ENCODE measurements at places on chromosomes 5 and 9. TPM values are rescaled to one million over a fixed set of nuclear protein-coding genes. Genes with fewer than 3 reads are reported as not detected.

- DNase-seq: no peak
Observed at GRCh38 chr5:19987612-19988361, at the start of gene CDH18. CDH18 (minus strand) TSS chr5:19988200; CDS start chr5:19838986, 149,214 bp downstream.

- DNase-seq: no peak
Observed at GRCh38 chr9:128231638-128232527, 28.7 kb downstream of the DNM1 start.

Gene PCDHA9
- total RNA-seq: under 0.01 TPM

DNA sequence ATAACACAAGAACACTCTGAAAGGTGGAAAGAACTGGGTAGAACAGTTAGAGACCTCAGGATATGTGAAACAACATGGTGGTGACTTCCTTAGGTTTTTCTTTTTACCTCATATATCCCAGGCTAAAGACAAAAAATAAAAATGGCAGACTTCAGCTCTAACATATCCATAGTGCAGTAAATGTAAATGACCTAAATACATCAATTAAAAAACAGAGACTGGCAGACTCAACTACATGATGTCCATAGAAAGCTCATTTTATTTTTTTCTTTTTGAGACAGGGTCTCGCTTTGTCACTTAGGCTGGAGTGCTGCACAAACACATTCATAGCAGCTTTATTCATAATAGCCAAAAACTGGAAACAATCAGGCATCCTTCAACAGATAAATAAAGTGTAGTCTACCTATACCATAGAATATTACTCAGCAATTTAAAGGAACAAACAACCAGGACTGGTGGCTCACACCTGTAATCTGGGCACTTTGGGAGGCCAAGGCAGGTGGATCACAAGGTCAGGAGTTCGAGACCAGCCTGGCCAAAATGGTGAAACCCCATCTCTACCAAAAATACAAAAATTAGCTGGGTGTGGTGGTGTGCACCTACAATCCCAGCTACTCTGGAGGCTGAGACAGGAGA is 4.8 kb downstream of the C5orf15 start:
- no peak for DNase-seq

Gene PTPDC1
- total RNA-seq: 7.0 TPM

DNA sequence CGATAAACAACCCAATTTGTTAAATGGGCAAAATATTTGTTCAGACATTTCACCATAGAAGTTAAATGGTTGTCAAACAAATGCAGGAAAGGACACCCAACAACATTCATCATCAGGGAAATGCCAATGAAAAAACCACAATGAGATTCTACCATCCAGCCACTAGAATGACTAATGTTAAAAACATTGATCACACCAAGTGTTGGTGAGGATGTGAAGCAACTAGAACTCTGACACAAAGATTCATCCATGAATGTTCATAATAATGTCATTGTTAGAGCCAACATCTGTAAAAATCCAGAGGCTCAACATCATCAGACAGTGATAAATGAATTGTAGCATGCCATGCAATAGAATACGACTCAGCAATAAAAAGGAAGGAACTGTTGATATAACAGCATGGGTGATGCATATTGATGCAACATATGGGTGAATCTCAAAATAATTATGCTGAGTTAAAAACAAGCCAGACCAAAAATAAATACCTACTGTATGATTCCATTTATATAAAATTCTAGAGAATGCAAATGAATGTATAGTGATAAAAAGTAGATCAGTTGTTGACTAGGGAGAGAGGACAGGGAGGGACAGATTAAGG is 55.9 kb upstream of the UNC5A start:
- no peak for DNase-seq

DNA sequence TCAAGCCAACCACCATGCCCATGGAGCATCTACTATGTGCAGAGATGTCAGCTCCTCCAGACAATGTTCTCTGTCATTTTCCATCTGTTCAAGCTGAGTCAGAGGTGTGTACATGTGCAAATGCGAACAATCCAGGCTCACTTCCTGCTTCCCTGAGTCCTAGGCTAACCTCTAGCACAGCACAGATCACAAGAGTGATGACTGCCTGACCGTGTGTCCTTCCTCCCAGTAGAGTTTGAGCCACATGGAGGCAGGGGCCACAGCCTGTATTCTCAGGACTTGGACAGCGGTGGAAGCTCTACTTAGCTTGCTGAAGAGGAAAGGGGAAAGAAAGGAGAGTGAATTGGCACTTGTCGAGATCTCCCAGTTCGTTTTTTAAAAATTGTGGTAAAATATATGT is 87.2 kb downstream of the KCNIP1 start:
- peak; percentile 33 for DNase-seq

GRCh38 chr9:121945281-121945680 is 147.8 kb downstream of the TTLL11 start:
- DNase-seq: no peak

- no peak for DNase-seq
Observed at GRCh38 chr9:84941792-84942191, 272.3 kb downstream of the NTRK2 start.

DNA sequence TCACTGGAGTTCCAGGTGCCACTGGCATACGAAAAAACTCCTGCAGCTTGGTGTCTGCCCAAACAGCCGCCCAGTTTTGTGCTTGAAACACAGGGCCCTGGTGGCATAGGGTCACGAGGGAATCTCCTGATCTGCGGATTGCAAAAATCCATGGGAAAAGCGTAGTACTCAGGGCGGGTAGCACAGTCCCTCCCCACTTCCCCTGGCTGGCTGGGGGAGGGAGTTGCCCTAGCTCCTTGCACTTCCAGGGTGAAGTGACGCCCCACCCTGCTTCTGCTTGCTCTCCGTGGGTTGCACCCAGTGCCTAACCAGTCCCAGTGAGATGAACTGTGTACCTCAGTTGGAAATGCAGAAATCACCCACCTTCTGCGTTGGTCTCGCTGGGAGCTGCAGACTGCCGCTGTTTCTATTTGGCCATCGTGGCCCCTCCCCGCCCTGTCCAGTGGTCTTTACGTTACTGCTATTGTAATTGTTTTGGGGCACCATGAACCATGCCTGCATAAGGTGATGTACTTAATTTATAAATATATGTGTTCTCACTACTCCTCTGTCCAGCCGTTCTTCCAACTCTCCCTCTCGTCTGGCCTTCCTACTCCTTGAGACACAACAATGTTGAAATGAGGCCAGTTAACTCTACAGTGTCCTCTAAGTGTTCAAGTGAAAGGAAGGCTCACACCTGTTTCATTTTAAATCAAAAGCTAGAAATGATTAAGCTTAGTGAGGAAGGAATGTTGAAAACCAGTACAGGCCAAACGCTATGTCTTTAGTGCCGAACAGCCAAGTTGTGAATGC is 65.9 kb downstream of the CCDC171 start:
- no peak for DNase-seq

Gene ZNF354C
- 7.3 TPM for total RNA-seq

- peak; percentile 74 for DNase-seq
Observed at GRCh38 chr9:15837079-15837679, 284.3 kb downstream of the CCDC171 start.

DNA sequence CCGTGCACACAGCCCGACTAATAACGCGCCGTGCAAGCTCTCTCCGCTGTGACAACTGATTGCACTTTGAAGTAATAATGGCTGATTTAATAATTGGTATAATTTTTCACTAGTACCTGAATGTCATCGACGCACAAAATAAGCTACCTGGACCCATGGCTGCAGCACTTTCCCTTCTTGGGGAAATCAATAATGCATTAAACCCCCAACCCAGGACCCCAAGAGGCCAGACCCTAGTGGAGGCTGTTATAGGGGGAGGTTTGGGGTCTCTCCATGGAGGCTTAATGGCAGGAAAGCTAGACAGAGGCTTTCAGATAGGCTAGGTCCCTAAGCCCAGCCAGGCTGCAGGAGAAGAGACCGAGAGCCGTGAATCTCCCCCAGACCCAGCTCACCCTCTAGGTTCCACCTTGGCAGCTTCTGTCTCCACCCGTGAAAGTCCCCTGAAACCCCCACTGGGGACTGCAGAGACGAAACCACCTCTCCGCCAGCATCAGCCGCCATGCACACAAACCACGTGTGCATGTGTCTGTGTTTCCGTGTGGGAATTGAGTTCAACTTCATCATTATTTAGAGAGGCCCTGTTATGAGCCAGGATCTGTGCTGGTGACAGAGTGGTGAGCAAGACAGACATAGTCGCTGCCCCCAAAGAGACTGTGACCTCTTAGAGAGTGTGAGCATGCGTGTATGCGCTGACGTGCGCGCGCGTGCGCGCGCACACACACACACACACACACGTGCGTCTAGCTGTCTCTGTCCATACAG is 168.6 kb upstream of the MVB12B start:
- no peak for DNase-seq

DNA sequence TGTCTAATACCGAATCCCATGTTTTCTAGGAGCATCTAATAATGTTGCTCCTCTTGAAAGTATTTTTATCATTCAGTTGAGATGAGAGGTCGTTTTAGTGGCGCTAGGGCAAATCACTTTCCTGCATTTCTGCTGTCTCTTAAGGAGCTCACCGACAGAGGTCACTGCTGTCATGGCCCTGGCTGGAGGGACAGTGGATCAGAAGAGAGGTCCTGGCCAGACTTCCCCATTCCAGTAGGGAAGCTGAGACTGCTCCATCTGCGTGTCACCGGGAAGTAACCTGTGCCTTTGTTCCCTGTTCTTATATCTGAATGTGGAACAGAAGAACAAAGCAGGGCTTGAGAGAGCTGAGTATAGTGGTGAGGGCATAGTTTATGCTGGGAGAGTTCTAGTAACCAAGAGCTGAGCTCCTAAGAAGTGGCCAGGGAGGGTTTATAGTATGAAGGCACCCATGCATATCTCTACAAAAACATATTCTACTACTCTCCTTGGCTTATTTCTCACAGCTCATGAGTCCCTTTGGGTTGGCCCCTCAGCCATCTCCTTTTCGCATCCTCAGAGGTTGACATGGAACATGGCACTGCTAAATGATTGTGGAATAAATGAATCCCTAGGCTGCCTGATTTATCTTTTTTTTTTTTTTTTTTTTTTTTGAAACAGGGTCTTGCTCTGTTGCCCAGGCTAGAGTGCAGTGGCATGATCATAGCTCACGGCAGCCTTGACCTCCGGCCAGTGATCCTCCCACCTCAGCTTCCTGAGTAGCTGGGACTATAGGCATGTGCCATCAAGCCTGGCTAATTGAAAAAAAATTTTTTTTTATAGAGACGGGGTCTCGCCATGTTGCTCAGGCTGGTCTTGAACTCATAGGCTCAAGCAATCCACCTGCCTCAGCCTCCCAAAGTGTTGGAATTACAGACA is 27.2 kb downstream of the ATP6V0E1 start:
- peak; percentile 84 for DNase-seq

- no peak for DNase-seq
Observed at GRCh38 chr5:77960305-77960704, 184.2 kb upstream of the TBCA start.

DNA sequence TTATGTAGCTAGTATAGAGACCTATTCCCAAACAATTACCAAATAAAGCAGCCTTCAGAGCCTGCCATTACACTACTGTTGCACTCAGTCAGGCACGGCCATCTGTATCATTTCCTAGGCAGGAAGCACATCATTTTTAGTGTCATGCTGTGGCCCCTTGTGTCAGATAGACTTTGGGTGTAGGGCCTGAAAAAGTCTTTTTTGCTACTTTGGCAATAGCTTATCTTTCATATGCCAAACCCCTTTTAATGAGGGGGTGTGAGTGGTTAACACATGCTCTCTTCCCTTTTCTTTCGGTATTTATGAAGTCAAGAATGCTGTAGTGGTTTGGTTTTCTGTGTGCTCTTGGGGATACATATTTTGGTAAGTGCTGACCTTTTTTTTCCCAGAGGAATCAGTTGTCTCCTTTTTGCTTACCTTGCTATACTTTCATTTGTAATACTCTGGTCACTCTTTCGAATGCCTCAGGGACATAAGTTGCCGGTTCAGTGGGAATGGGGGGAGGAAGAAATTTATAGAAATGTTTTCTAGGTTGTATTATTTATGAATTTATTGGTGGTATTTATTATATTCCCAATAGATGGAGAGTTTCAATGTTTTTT is 209.8 kb downstream of the CSNK1G3 start:
- no peak for DNase-seq

Gene TXNDC8
- total RNA-seq: not detected

Measured in dermis blood vessel endothelial cell (primary cell).